ENCODE measurements at places on chromosomes 3 and 15.

GRCh38 chr15:69987492-69988489, 109.9 kb downstream of the TLE3 start:
- DNase-seq = no peak

DNA sequence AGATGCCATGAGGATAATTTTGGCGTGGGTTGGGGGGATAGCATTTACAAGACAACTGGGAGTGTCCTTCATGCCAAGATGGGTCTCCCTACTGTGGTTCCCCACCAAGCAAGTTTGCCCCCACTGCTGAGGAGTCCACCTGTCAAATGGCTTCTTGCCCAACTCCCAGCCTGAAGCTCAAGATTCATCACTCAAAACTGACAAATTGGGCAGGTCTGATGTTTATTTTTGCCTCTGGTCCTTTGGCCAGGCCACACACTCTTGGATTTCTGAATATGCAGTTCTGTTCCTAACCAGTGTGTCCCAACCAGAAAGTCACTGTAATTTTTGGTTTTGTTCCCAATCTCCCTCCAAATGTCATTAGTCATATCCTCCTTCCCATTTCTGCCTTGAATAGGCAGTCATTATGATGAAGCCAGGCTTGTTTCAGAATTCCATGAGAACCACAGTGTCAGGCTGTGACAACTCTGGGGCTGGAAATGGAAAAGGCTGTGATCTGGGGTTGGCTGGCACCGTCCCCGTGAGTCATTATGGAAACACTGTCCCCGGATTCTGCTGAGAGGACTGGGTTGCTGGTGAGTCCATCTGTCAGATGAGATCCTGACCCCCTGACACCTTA, 29.3 kb upstream of the MEF2A start:
- DNase-seq = peak; percentile 64

GRCh38 chr15:91939403-91939831, 85.9 kb downstream of the SLCO3A1 start:
- no peak for DNase-seq

DNA sequence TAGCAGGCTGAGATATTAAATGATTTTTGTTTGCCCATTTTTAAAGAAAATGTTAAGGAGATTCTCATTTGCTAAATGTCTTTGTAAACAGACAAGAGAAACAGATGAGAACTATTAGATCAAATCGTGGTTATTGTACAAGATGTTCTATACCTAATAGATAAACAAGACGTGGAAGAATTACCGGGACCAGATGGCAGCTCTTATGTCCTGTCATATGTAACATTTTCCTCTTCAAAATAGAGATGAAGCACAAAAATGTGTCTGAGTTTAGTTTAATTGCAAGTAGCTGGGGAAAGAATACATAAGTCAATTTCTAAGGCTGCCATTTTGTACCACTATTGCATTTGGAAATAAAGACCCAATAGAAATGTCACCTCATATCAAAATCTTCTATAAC, 553.7 kb downstream of the TUSC7 start:
- no peak for DNase-seq

GRCh38 chr3:130748467-130748861, 1.8 kb upstream of the PIK3R4 start:
- no peak for DNase-seq

All from urothelium cell line (cell line).